ENCODE measurements at places on chromosomes 11 and 22.
A peak's percentile ranks its signal among the peaks of the same experiment; 100 is the strongest.

DNA sequence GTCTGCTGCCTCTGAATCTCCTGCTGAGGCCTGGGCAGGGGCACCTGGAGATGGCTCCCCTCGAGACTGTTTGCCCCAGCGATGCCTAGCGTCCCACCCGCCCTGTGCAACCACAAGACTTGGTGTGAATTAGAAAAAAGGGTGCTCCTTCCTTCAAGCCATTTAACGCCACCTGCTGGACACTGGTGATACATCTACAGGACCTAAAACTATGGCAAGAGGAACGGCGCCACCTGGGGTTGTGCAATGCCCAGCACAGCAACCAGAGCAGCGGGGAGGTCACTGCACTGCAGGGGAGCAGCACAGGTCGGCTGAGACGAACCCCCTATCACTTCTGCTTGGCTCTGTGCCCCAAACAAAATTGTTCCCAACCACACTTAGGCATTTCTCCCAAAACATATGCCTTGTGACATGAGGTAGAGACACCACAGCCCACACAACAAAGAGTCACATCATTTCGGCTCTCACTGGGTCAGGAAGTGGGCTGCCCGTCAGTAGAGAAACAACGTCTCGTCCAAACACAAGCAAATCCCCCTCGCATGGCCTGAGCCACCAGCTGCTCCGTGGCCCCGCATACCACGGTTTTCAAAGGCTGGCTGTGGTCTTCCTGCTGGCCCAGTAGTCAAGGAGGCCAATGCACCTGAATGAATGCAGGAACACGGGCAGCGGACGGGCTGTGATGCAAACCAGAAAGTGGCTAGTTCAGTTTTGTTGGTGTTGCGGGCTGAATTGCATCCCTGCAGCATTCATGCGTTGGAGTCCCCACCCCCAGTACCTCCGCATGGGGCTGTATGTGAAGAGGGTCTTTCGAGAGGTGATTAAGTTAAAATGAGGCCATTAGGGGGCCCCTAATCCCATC lies 171.9 kb downstream of the SHANK2 start:
- peak; percentile 89 for DNase-seq

GRCh38 chr11:107621081-107621480 lies 30.1 kb downstream of the ELMOD1 start:
- no peak for DNase-seq

DNA sequence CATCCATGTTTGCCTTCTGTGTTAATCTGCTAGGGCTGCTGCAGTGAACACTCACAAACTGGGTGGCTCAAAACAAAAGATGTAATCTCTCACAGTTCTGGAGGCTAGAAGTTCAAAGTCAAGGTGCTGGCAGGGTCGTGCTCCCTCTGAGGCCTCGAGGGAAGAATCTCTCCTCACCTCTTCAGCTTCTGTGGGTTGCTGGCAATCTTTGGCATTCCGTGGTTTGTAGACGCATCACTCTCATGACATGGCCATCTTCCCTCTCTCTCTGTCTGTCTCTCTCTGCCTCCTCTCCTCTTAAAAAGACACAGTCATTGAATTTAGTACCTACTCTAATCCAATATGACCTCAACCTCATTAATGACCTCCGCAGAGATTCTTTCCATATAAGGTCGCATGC lies 78.8 kb downstream of the TSPAN18 start:
- DNase-seq: no peak

GRCh38 chr11:91350931-91351330 lies 873.7 kb upstream of the FAT3 start:
- no peak for DNase-seq

- no peak for DNase-seq
Measured at GRCh38 chr11:20474176-20474881, 86.8 kb downstream of the PRMT3 start.

DNA sequence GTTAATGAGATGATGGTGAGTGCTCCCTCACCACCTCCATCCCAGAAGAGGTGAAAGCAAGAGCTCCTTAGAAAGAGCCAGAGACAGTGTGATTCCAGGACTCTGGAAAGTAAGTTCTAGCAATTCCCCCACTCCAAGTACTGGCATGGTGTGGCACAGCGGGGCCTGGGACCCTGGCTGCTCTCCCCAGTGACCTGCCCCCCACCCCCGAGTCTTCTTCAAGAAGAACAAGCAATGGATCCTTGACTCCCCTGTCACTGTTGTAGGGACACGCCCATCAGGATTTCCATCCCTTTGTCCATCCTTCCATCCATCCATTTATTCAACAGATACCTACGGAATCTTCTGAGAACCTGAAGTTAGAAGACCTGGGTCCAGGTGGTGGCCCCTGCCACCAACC lies 44.4 kb downstream of the C11orf96 start:
- no peak for DNase-seq

DNA sequence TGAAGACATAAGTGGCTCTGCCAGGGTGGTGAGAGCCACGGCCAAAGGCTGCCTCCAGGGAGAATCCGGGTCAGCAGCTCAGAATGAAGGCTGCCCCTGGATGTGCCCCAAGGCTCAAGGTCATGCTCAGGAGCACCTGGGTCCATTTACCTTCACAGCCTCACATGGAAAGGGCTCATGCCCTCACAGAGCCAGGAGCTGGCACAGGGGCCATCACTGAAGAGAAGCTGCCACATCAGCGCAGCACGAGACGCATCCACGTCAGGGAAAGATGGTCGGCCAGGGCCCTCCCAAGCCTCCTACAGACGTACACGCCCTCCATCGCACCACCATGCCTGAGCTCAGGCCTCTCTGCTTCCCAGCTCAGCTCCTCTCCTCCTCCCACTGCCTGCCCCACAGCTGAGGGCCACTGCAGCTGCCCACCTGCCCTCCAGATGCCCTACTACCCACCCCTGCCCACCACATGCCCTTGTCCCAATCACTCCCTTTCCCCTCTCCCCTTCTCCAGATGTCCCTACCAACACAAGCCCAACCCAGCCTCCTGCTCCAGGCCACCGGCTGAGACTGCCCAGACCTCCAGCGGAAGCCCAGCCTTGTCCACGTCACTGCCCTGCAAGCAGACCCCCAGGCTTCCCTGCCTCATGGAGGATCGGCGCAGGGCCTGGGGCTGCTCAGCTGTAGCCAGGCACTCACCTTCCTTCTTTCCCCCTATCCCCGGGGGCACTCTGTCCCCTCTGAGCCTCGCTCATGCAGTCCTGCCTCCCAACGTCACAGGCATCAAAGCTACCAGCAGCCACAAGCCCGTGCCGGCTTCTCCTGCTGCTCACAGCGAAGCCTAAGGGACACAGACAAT lies 144.1 kb downstream of the SHANK2 start:
- DNase-seq: no peak

DNA sequence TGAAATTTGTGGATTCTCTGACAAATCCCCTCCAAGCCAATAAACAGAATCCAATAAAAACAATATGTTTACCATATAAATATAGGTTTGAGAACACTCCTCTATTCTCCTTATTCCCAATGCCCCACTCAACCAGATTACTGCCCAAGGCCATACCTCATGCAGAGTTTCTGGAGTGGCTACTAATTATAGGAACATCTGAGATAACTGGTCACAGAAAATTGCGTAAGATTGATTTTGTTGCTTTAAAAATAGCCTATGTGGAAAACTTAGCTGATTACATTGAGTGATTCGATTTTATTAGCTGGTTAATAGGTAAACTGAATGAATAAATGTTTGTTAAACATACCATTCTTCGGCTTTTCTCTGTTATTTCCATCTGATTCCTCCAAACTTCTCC lies 48.0 kb downstream of the ME3 start:
- no peak for DNase-seq

GRCh38 chr11:89625171-89625570 lies 84.9 kb upstream of the TRIM77 start:
- no peak for DNase-seq
